Right lung (tissue), 10 donors: ENCODE measurements at places on chromosomes 5 and 9.

GRCh38 chr5:140011297-140011802 is 31.7 kb downstream of the NRG2 start:
- DNase-seq, result no peak

- no peak for DNase-seq
Observed at GRCh38 chr5:83364312-83365299, 106.9 kb upstream of the VCAN start.

- DNase-seq, result no peak
Observed at GRCh38 chr9:89562186-89562814, 42.5 kb upstream of the GADD45G start.

GRCh38 chr5:157343842-157344790 is 78.2 kb downstream of the CYFIP2 start:
- no peak for DNase-seq

DNA sequence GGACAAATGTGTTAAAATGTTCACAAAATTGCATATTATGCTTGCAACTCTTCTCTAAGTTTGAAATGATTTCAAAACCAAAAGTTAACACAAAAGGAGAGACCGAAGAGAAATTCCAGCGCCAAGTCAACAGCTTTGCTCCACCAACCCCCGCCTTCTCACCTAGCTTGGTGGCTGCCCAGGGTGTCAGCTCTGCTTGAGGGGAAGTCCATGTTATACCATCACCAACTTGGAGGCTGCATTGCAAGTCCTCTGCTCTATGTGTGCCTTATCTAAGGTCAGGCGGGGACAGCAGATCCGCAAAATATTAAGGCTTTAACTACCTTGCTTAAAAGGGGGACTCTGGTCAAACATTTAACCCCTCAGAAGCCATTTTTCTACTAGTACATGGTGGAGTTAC is 14.6 kb downstream of the CCNJL start:
- no peak for DNase-seq

- no peak for DNase-seq
Observed at GRCh38 chr9:127353882-127354281, 43.1 kb upstream of the SLC2A8 start.

GRCh38 chr5:20601678-20602100 is 613.7 kb upstream of the CDH18 start:
- DNase-seq, result no peak

- DNase-seq, result no peak
Observed at GRCh38 chr5:10409504-10409903, 32.2 kb upstream of the ROPN1L start.

DNA sequence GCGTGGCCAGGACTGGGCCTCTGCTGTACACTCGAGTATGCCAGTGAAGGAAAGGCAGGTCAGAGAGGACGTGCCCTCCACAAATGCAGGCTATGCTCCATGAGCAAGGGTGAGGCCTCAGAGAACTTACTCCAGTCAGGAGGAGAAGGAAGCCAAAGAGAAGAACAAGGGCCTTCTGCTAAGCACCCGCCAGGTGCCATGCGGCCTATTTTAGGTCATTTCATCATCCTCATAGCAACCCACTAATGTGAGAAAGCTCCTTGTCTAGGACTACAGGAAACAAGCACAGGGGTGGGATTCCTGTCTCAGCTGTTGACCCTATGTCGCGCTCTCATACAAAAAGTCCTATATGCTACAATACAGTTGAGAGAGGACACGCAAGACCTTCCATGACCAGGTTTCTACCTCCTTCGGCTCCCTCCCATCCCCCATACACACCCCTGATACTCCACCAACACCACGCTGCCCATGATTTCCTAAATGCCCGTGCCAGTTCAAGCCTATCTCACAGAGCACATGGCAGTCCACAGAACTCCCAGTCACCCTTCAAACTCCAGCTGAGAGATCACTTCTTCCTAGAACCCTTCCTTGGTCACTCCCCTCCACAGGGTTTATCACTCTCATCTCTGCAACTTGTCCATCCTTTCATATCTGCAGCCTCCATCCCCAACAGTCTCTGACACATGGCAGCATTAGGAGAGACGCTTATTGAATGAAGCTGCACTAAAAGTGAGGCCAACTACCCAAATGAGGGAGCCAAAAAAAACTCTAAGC is 26.8 kb downstream of the PSMB7 start:
- no peak for DNase-seq

GRCh38 chr5:131375351-131375750 is 111.5 kb downstream of the CDC42SE2 start:
- DNase-seq, result no peak

GRCh38 chr5:16913187-16914107 is 22.6 kb downstream of the MYO10 start:
- DNase-seq, result no peak

GRCh38 chr5:99948850-99949249 is 586.3 kb upstream of the FAM174A start:
- DNase-seq, result no peak

- no peak for DNase-seq
Observed at GRCh38 chr9:121981118-121981883, 111.8 kb downstream of the TTLL11 start.

DNA sequence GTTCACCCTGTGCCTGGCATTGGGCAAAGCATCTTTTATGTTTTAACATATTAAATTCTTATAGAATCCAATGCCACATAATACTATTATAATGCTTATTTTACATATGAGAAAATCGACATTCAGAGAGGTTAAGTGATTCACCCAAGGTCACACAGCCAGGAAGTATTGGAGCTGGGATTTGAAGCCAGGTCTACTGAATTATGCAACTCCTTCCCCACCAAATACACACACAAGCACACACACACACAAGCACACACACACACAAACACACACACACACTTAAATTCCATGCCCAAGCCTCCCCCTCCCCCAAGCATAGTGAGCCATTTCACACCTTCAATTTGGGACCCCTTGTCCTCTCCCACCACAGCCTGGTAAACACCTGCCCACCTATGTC is 37.4 kb downstream of the UBE2QL1 start:
- no peak for DNase-seq

DNA sequence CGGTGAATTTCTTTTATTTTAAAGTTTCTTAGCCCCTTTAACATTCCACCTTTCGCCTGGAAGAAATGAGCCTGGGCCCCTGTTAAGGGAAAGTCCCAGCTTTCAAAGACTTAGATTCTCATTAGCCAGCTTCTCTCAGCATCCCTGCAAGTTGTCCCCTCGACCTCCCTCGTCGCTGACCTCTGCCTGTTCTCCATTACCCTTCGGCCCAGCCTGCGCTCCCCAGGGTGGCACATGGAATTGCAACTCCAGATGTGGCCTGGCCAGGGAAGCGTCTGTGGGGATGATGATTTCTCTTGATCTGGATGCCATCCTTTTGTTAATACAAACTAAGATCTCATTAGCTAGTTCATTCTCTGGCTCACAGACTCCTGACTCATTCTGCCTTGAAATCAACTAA is 43.4 kb upstream of the FANCC start:
- DNase-seq, result no peak

DNA sequence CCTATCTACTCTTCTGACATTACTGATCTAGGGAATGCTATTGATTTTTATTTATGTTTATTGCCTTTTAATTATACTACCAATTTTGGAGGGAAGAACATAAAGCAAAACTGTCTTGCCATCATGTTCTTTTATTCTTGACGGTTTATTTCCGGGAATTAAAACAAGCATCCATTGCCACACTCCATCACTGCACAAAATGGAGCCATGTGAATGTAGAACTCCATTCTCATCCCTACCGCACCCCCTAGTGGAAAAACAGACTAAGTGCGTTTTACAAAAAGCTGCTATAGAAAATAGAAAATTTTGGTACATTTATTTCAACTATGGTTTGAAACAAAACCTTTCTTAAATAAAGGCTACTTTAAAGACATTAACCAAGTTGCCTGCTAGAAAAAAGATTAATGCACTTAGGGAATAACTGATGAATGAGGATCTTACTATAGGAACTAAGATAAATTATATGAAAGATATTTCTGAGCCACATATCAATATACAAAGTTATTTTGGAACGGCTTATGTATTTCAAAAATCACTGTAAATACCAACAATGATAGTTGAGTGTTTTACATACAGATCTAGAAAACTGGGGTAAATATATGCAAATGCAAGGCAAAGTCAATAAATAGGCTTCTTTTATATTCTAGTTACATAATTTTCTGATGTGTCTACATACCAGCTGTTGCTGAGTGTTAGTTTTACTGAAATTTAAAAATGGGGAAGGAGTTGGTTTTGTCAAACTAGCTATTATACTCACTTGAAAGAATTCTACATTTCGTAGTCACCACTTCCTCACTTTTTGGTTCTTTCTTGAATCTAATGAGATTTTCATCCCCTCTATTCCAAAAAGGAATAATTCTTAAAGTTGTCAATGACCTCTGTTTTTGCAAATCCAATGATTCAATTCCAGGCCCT is 26.5 kb downstream of the OXCT1 start:
- peak; percentile 54 for DNase-seq

DNA sequence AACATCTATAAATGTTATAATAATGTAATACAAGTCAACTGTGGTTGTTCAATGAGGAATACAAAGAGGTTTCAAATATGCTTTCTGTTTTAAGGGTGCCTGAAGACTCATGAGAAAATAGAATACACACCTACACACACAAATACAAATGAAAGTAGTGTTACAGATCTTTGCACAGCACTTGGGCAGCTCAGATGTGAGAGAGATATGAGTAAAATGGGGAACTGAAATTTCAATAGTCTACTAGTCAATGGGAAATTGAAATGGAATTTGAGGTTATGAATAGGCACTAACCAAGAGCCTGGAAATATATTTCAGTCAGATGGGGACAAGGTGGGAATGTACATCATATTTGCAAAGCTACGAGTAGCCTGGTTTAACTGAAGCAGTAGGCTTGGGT is 96.6 kb downstream of the ISL1 start:
- no peak for DNase-seq

DNA sequence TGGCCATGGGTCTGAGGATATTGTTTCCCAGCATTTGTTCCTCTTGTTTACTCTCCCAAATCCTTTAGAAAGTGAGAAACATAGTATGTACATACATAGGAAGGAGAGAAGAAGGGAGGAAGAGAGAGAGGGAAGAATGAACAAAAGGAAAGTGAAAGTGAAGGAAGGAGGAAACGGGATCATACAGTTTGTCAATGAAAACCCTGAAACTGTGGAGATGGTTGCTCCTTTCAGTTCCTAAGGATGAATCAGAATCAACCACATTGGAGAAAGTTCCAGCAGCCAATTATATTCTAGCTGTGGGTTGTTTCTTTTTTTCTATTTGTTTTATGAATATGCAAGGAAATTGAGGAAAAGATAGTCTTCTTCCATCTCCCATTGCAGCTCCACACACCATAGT is 396.5 kb downstream of the MLLT3 start:
- DNase-seq, result no peak

- no peak for DNase-seq
Observed at GRCh38 chr5:59097712-59098111, 514.8 kb downstream of the RAB3C start.

- no peak for DNase-seq
Observed at GRCh38 chr9:8686516-8686915, 886.9 kb upstream of the DMAC1 start.

GRCh38 chr9:38176251-38176650 is 107.2 kb upstream of the SHB start:
- no peak for DNase-seq

- no peak for DNase-seq
Observed at GRCh38 chr9:100575765-100576386, 2.0 kb upstream of the CAVIN4 start.

- no peak for DNase-seq
Observed at GRCh38 chr9:14258660-14259239, 55.2 kb downstream of the NFIB start.

DNA sequence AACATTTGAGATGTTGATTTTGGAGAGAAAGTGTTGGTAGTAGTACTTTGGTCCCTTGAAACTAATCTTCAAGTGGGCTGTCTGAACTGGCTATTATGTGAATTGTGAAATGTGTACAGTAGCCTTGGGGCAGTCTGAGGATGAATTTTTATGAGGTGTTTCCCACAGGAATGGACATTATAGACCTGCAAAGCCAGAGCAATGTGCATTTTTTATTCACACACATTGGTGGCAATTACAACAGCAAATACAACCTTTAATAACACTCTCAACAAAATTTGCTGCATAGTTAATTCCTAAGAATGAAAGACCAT is 147.0 kb downstream of the PAM start:
- no peak for DNase-seq

DNA sequence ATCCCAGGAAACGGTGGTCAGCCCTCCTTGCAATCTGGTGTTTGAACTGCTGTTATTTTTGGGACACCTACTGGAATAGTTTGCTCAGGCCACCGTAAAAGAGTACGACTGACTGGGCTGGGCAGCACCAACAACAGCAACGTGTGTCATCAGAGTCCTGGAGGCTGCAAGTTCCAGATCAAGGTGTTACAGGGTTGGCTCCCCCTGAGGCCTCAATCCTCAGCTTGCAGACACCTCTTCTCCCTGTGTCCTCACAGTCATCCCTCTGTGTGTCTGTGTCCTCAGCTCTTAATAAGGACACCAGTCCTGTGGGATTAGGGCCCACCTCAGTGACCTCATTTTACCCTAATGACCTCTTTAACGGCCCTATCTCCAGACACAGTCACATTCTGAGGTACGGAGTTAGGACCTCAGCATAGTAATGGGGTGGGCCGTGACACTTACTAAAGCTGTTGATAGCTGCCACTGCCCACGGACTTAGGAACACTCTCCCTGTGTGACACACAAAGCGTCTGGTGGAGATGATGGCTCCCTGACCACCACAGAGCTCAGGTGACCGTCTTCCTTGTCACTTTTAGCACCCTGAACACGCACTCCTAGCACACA is 16.8 kb downstream of the GLT6D1 start:
- DNase-seq, result no peak

DNA sequence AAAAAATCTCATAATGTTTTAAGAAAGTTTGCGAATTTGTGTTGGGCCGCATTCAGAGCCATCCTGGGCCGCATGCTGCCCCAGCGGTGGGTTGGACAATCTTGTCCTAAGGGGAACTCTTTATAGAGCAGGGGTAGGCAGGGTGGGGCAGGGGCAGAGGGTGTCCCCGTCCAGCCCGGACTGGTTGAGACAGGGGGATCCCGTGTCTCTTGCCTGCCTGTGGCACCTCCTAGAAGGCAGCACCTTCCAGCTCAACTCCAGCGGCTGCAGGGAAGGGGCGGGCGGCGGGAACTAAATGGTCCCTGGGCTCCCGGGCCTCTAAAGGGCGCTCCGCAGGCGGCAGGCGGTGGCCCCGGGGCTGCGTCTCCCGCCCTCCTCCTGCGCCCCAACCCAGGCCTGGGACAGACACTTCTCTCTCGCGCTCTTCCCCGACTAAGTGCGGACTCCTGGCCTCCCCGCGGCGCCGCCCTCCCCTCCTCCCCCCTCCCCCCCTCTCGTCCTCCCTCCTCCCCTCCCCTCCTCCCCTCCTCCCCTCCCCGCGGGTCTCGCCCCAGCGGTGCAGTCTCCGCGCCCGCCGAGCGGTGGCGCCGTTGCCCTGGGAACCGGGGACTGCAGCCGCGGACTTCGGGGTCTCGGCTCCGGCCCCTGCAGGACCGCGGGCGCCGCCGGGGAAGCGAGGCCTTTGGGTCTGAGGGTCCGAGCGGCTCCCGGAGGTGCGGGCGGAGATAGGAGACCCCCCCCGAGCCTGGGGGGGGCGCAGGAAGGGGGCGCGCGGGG is 132.6 kb downstream of the MRPL36 start:
- DNase-seq, result peak; percentile 39
